ENCODE measurements at places on chromosomes 6 and 20.

DNA sequence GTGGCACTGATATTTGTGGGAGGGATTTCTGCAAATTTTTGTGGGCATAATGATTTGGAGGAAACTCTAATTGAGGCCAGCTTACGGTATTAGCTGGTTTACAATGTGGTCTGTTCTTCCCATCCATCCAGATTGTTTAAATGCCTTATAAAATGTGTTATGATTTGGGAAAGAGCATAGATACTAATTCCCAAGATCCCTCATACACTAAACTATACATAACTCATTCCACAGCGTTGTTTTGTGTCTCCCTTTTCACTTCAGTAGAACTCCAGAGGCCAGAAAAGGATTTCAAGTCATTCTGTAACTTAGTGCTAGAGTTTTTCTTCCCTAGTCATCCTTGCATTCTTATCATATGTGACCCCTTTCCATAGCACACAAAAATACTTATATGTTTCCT lies 292.6 kb upstream of the NT5E start:
- DNase-seq, result no peak

DNA sequence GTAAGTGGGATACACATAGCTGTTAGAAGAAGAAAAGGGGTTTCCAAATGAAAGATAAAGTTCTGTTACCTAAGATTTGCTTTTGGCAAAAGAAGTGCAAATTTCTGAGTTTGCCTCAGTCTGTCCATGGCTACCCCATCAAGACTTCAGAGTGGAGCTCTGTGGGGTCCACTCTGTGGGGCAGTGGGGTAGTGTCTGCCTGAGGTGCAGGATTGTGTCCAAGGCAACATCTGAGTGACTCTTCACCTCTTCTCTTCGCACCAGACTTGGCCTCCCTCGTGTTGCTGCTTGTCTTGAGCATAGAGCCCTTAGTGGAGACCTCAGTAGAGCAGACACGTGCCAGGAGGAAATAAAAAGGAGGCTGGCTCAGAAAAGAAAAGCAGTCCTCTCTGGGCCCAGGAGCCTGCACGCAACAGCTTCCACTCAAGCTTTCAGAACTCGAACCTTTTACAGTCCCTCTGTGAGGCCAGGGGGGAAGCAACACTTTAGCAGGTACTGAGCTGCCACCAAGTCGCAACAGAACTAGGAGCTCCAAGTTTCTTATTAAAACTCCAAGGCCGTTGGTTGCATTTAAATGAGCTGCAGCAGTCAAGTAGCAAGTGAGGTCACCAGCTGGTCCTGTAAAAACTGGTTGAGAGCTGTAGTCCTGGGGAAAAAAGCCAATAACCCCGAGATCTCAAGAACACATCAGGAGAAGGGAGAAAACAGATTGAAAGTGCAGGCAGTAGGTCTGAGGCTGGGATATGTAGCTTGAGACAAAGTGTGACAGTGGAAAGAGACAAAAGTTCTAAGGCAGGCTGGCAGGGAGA lies 413.5 kb downstream of the CDC5L start:
- DNase-seq, result no peak

DNA sequence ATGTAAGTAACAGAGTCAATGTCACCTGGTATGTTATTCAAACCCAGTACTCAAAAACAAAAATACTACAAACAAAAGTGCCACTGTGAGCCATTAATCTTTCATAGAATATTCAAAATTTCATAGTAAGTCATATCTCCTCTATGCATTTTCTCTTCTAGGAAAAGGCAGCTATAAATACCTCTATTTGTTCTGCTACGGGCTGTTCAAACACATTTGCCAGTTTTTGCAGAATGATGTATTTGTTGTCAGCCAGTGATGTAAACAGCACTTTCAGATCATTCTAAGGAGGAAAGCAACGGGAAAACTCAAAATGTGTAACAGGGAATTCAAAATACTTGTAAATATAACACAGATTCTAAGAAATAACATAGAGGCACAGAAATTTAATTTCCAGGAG lies 388.2 kb downstream of the SYNE1 start:
- DNase-seq, result no peak

GRCh38 chr20:62020935-62021701 lies 44.6 kb downstream of the TAF4 start:
- DNase-seq, result no peak

DNA sequence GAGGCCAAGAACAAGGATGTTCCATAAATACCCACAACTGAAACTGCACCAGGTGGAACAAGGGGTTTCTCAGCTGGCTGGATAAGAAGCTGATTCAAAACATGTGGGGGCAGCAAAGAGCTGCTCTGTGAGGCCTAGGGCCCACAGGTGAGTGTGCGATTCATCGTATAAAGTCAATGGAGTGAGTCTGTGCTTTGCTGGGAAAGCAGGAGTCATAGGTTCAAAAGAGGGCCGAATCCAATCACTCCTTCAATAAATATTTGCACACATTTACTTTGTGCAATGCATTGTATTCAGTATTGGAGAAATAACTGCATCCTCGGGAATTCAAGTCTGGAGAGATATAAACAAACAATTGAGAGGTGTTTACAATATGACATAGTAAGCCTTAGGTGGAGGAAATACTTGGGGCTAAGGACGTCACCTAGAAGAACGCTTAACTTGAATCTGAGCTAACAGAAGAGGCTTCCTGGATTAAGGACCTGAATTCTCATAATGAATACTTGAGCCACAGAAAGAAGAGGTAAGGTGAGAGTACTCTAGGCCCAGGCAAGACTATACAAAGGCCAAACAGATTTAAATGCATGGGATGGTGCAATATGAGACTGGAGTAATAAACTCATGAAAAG lies 83.7 kb upstream of the TMEM30A start:
- DNase-seq, result no peak

All from stimulated activated CD4-positive, alpha-beta T cell treated with anti-CD3 and anti-CD28 coated beads, TNF-alpha, amount 100 ng/mL, for 48 hours (primary cell).